Kidney tubule cell (primary cell): ENCODE measurements at places on chromosomes 3 and 15.

DNA sequence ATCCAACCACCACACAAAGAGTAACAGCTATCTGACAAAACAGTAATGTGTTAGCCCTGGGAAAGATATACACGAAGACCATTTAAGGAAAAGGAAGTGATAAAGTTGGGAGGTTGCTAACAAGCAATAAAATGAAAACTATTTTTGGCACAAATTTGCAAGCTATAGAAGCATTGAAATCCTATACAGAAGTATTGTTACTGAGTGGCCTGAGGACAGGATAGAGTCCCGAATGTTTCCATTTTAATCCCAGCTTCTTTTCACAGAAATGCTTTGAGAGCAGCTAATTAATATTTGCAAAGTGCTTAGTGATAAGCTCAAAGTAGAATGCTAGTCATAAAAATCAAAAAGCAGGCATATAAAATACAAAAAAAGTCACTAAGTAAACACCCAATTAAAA, 51.5 kb downstream of the RAD18 start:
- no peak for DNase-seq

DNA sequence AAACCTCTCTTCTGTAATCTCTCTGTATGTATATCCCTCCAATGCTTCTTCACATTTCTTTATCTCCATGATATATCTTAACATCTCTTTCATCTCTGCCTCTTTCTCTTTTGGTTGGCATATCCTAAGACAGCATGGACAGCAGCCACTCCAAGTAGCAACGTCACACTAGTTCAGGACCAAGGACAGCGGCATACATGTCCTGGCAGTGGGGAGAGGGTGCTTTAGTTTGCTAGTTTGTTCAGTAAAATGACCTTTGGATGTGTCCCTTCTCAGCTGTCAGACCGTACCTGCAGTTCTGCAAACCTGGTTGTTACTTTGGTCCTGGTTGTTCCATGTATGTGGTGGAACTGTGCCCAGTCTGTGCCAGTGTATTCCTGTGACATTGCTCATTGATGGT, 225.6 kb upstream of the ROPN1 start:
- DNase-seq = peak; percentile 63

DNA sequence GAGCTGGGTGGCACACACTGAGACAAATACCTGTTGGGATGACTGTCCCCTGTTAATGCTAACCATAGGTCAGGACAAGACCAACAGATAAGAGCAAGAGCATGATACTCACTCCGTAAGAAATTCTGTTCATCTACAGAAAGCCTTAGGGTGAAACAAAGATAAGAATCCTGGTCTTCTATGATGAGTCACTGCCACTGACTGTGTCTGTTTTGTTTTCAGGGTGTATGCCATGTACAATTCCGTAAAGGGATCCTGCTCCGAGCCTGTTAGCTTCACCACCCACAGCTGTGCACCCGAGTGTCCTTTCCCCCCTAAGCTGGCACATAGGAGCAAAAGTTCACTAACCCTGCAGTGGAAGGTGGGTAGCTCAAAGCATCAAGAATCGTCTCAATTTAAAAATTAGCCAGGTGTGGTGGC, 141.1 kb downstream of the GHSR start:
- DNase-seq = peak; percentile 49

GRCh38 chr15:56832125-56832524, 86.3 kb upstream of the TCF12 start:
- no peak for DNase-seq
